T-helper 9 cell (primary cell): ENCODE measurements at places on chromosomes 7 and 10.

GRCh38 chr7:55249332-55249731 lies 115.8 kb upstream of the LANCL2 start:
- DNase-seq = no peak

GRCh38 chr10:5816170-5816569 lies 2.9 kb upstream of the GDI2 start:
- no peak for DNase-seq

- DNase-seq = no peak
Measured at GRCh38 chr7:3969286-3969685, 668.2 kb downstream of the SDK1 start.

DNA sequence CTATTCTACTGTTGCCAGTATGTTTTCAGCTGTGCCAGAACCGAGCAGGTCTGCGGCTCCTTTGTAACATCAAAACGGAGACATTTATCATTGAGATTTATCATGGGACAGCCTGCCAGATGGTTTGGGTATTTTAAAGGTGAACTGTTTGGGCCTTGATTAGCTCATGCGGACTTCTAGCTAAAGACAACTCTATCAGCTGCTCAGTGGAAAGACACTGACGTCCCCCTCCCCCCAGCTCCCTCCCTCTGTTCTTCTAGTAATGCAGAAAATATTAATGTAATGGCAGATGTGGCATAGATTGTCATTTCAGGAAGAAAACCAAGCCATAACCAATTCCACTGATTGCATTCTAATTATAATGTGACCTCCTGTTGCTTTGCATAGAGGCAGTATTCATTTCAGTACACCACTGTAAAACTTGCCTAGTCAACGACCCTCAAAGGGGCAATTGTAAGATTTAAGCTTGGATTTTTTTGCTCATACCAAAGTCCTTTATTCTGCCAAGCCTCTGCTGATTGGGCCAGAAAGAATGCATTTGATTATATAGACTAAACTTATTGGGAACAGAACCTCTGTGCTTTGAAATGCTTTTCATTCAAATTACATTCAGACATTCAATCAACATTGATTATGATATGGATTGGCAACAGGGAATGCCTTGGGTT lies 966.8 kb downstream of the LRMDA start:
- no peak for DNase-seq

DNA sequence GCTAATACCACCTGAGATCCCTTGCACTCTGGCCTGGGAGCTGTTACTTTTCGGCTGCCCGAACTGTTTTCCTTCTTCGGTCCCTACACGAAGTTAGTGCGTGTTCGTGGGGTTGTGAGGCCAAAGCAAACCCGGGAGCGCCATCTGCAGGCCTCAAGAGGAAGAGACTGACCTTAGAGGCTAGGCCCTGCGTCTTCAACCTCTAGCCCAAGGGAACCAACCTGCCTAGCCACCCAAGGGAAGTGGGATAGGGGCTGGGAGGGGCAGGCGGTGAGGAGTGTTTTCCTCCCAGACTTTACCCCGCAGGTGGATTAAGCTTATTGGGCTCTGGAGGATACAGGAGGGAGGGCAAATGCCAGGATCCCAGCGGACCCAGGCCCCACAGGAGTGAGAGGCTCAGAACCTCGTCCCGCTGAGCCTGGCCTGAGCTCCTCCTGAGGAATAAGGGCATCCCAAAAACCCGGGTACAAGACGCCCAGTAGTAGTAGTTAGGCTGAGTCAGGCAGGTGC lies 1.7 kb upstream of the PAX2 start:
- peak; percentile 28 for DNase-seq

- DNase-seq = no peak
Measured at GRCh38 chr10:84946904-84947303, 618.5 kb downstream of the CCSER2 start.

- no peak for DNase-seq
Measured at GRCh38 chr10:96090463-96090800, 39.7 kb upstream of the ZNF518A start.

DNA sequence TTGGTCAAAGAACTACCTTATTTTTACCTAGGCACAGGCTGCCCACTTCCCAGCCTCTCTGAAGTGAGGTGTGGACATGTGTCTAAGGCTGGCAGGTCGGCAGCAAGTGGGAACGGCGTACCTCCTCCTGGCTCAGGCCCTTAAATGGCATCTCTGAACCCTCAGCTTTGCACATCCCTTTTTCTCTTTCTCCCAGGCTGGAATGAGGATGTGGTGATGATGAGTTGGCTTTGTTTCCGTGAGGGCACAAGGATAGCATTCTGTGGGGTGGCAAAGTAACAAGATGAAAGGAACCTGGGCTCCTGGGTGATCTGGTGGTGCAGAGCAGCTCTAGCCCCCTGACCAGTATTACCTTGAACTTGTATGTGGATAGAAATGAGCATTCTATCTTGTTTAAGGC lies 196.8 kb downstream of the REEP3 start:
- no peak for DNase-seq
